Choroid plexus epithelial cell (primary cell): ENCODE measurements at places on chromosomes 16 and 17.
A peak's percentile ranks its signal among the peaks of the same experiment; 100 is the strongest.

DNA sequence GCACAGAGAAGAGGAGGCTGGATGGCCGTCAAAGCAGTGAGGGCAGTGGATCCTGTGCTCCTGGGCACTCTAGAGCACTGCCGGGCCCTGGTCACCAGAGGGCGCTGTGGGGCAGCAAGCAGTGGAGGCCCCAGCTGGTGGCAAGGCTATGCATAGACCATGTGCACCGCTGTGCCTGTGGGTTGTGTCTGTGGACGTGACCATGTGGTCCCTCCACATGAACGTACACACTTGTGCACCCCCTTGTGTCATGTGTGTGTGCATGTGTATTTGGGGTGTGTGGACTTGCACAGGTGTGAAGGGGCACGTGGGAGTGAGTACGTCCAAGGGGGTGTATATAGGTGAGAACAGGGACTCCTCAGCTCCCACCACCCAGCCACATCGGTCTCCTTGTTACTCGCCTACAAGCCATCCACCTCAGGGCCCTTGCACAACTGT is 4.4 kb upstream of the MAP2K3 start:
- DNase-seq, result peak; percentile 85

DNA sequence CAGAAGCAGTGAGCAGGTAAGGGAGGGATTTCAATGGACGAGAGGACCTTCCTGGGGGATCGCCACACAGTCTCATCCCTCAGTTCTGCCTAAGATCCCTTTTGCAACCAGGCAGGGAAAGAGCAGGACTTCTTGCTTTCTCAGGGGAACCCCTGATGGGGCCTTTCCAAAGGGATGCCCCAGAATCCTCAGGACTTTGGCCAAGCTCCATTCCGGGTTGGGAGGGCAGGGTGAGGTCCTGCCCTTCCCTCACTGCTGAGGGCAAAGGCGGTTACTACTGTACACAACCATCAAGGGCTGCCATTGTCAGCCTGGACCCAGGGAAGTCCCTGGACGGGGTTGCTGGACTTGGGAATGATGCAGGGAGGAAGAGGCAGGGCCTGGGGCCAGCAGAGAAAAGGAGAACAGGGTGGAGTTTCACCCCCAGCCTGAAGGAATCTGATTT is 9.7 kb downstream of the PRR29 start:
- no peak for DNase-seq

DNA sequence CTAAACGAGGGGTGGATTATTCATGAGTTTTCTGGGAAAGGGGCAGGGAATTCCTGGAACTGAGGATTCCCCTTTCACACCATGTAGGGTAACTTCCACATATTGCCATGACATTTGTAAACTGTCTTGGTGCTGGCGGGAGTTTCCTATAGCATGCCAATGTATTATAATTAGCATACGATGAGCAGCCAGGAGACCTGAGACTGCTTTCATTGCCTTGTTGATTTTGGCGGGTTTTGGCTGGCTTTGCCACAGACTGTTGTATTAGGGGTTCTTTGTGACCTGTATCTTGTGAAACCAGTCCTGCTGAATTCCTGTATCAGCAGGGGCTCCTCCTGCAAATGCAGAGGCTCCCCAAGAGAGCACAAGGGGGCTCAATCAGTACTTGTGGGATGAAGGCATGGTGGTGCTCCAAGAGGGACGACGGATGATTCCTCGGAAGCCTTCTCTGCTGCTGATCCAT is 104.4 kb upstream of the CACNG5 start:
- DNase-seq, result peak; percentile 75

DNA sequence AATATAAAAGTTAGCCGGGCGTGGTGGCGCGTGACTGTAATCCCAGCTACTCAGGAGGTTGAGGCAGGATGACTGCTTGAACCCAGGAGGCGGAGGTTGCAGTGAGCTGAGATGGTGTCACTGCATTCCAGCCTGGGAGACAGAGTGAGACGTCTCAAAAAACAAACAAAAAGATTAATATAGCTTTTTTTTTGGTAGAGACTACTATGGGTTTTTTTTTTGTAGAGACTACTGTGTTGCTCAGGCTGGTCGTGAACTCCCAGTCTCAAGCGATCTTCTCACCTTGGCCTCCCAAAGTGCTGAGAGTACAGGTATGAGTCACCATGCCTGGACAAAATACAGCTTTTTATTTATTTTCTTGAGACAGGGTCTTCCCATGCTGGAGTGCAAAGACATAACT is 20.2 kb downstream of the ZNRF1 start:
- peak; percentile 67 for DNase-seq

GRCh38 chr17:79874329-79874981 is 35.2 kb upstream of the CBX4 start:
- peak; percentile 66 for DNase-seq

GRCh38 chr17:71330099-71330375 is 790.8 kb upstream of the SOX9 start:
- no peak for DNase-seq

- peak; percentile 74 for DNase-seq
Measured at GRCh38 chr16:83899272-83899897, 470 bp downstream of the MLYCD start.

DNA sequence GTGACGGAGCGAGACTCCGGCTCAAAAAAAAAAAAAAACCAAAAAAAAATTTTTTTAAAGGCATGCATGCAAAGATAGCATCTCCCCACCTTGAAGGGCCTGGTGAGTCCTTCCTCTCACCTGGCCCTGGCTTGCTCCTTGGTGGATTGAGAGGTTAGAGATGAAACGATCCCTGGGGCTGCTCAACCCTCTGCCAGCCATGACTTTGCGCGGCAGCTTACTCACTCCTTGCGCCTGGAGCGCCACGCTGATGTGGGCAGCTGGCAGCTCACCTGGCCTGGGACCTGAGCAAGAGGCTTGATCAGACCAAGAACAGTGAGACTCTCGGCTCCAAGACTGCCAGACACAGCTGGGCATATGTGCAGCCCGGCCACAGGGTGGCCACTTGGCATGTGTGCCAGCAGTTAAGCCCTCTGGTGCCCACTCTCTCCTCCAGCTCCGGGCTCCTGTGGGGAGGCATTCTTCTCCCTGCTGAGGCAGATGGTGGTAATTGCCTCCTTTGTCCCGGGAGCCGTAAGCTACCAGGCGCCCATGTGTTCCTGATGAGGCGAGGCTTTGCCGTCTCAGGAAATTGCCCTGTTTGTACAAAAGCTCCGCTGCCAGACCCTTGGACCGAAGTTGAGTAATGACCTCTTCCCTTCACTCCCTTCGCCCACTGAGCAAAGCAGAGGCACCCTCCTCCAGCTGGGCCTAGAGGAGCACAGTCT is 5.1 kb upstream of the EVPL start:
- DNase-seq, result no peak

DNA sequence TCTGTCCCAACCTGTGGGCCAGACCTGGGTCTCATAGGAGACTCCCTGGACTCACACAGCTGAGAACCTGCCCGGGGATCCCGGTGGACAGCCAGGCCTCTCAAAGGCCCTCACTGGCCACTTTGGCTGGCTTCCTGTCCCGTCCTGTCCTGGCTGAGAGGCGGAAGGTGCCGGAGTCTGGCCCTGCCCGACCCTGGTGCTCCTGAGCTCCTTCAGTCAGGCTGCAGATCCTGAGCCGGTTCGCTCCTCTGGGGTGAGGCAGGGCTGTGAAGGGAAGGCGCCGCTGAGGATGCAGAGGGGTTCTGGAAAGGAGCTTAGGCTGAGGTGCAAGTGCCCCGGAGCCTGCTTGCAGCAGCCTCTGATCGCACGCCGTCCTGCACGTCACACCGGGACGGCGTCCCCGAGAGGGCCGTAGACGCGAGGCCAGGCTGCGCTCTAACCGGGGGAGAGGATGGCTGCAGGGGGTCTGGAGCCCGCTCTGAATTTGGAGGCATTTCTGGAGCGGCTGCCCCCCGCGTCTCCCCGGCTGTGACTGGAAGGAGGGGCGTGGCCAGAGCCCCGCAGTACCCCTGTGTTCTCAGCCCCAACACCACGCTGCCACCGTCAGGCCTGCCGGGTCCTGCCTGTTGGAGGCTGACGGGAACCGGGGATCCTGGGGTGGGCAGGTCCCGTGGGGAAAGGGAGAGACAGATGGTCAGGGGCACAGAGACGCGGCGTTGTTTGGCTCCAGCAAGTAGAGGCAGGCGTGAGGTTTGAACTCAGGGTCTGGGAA is 4.1 kb downstream of the HGS start:
- DNase-seq, result no peak

DNA sequence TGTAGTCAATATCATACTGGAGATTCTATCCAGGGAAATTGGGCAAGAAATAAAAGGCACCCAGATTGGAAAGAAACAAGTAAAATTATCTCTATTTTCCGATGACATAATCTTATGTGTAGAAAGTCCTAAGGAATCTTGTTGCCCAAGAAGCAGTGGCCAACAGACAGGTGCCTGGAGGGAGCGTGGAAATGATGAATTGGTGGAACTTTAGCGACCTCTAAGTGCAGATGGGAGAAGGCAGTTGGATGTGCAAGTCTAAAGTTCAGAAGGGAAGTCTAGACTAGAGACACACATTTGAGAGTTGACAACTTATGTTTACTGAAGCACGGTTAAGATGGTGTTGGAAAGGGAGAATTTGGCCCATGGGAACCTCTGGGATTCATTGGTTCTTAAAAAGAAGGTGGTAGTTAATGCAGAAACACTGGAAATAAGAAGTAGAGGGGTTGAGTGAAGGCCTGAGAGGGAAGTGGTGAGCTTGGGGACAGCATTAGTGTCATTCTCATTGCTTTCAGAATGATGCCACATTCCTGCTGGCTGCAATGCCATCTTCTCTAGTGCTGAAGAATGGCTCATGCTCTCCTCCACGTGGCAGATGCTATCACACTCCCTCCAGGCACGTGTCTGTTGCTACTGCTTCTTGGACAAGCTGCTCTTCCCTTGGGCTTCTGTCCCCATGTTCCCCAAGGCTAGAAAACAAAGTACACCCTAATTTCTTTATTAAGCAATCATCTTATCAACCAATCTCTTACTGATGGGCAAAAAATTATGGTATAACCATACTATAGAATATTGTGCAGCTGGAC is 24.0 kb downstream of the TAT start:
- no peak for DNase-seq

GRCh38 chr17:41663451-41664171 is 25.1 kb upstream of the EIF1 start:
- no peak for DNase-seq

DNA sequence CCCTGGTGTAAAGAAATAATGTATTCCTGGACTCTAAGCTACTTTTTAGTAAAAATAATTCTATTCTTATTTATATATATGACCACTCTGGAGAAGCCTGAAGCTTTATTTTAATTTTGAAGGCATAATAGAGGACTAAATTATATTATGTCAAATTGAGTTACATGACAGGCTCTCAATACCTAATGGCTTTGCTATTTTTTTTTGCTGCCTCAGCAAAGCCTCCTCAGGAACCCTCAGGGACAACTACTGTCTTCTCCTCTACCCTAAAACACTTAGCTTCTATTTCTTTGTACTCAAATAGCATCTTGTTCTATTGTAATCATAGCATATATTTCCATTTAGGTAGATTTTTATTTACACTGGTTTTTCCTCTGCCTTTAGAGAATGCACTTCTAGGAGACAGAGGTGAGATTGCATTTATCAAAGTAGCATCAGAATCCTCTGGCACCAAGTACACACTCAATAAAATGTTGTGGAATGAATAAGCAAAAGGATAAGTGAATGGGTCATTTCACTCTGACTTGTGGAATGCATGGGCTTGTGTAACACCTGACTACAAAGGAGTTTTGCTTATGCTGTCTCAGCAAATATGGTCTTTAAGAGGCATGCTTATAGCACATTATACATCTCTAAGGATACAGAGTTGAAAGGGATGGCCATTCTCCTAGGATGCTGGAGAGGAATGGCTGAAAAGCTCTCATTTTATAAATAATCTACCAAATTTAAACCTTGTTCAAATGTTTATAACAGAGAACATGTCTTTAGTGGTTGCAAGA is 605.2 kb downstream of the KCNJ2 start:
- DNase-seq, result peak; percentile 29

GRCh38 chr17:82238472-82239201 is 9.8 kb downstream of the SLC16A3 start:
- DNase-seq, result peak; percentile 92

- DNase-seq, result no peak
Measured at GRCh38 chr17:82820278-82821251, 19.3 kb downstream of the ZNF750 start.

DNA sequence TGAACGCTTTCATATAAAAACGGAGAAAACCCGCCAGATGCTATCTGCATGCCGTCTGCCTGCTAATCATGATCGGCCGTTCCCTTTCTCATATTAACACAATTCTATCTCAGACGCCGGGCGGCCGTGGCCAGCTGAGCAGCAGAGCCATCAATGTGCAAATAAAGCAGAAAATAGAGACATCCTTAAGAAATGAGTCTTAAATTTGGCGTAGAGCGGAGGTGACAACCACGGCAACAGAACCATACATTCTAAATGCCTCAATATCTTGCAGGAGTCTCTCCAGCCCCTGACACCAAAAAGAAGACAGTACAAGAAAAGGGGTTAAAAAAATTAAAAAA is 2.7 kb upstream of the IRX5 start:
- DNase-seq, result peak; percentile 51

- DNase-seq, result no peak
Measured at GRCh38 chr16:54422569-54422978, 136.0 kb upstream of the IRX3 start.

DNA sequence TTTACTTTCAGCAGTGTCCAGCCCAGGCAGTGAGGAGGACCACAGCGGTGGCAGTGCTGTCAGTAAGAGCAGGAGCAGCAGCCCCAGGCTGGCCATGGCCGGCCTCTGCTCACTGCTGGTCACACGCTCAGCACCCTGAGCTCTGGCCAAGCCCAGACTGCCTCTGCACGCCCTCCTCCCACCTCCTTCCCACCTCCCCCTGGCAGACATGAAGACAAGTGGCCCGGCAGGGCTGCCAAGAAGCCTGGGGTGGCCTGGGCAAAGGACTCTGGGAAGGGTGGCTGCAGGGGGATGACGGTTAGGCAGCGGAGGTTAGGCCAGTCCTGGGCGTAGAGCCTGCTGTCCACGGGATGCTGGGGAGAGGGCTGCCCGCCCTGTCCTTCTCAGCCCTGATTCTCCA is at the start of gene C16orf89:
C16orf89 (minus strand) TSS at position 144 of the 400 bp plus-strand sequence; CDS start at position 96, 48 bp downstream.
- no peak for DNase-seq

DNA sequence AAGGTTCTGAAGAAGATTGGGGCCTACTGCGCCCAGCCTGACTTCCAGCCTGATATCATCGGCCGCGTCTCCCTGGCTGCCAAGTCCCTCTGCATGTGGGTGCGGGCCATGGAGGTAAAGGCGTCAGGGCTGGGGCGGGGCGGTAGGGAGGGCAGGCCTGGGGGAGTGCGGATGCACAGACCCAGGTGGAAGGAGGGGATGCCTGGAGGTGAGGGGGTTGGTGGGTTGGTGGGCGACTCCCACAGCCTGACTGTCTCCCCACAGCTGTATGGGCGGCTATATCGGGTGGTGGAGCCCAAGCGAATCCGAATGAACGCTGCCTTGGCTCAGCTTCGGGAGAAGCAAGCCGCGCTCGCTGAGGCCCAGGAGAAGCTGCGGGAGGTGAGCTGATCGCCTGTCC is 26.8 kb upstream of the KDM6B start:
- DNase-seq, result no peak

DNA sequence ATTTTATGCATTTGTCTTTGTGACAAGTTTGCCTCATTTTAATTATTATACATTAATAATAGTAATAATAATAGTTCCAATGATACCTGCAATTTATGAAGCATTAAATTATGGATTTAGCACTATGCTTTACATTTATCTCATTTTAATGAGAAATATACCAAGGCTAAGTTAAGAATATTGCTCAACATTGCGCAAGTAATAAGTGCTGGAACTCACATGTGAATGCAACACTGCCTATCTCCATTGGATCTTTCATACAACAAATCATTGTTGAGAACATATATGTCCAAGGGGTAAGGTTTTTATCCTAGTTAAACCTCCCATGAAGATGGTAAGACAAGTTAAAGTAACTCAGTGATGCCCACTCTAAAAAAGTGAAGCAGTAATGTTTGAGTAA is 703.7 kb upstream of the SOX9 start:
- DNase-seq, result no peak
